ENCODE measurements at places on chromosomes 2 and 18.

GRCh38 chr18:47881752-47882455, 48.6 kb downstream of the SMAD2 start:
- DNase-seq, result peak; percentile 61

DNA sequence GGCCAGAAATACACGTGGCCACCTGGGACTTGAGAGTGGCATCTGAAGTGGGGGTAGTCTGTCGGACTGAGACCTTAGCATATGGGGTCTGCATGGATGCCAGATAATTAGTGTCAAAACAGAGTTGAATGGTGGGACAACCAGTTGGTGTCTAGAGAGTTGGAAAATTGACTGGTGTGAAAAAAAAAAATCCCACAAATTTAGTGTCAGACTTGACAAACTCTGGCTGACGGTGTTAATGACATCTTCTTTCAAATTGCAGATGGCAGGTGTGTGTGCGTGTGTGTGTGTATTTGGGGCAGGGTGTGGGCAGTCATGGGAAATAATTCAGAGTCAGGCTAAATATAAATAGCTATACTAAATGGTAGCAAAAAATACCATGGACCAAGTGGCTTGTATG, 365.4 kb upstream of the RGPD4 start:
- no peak for DNase-seq

GRCh38 chr2:184729581-184729980, 131.3 kb downstream of the ZNF804A start:
- DNase-seq, result peak; percentile 40

- DNase-seq, result no peak
Measured at GRCh38 chr18:25223899-25224886, 127.8 kb downstream of the ZNF521 start.

GRCh38 chr18:36708366-36708765, 120.4 kb downstream of the TPGS2 start:
- DNase-seq, result no peak

- no peak for DNase-seq
Measured at GRCh38 chr2:128686881-128687555, 368.4 kb upstream of the HS6ST1 start.

- DNase-seq, result no peak
Measured at GRCh38 chr18:50775207-50775606, 44.6 kb downstream of the MRO start.

GRCh38 chr18:6571239-6571602, 156.5 kb upstream of the L3MBTL4 start:
- no peak for DNase-seq

- no peak for DNase-seq
Measured at GRCh38 chr2:25684577-25685473, 11.4 kb upstream of the DTNB start.

GRCh38 chr18:62717169-62717924, 2.0 kb downstream of the PHLPP1 start:
- DNase-seq, result peak; percentile 60

- DNase-seq, result no peak
Measured at GRCh38 chr2:107719836-107720235, 106.9 kb upstream of the RGPD4 start.

GRCh38 chr2:38254796-38255195, 122.3 kb downstream of the ATL2 start:
- no peak for DNase-seq

GRCh38 chr2:52779446-52779845, 988.2 kb upstream of the CHAC2 start:
- no peak for DNase-seq

GRCh38 chr2:235223011-235223410, 270.8 kb upstream of the AGAP1 start:
- DNase-seq, result no peak
